Anterior cingulate cortex (tissue), 58 donors: ENCODE measurements at places on chromosomes 3 and 15.
A peak's percentile ranks its signal among the peaks of the same experiment; 100 is the strongest.

DNA sequence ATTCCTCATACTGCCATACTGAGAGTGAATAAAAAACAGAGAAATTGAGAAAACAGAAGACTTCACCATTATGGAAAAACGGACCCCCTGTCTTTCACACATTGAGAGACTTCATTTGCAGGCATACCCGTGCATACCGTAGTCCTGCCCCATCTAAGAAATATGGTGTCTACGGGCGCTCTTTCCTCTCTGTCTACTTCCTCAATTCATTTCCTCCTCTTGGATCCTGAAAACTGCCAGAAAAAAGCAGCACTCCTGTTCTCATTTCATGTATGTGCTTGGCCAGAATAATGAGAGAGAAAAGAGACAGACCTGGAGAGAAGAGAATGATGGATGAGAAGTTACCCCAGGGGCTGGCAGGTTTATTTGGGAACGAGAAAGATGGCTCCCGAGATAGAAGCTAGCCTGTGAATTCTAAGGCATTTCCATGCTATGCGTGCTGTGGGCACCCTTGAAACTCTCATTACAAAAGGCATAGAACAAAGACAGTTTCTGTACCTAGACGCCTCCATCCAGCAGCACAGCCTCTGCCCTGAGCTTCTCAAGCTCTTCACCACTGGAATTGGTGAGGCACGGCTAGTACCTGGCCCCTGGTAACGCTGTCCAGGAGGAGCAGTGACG, 62.5 kb upstream of the EPHB3 start:
- DNase-seq: no peak

DNA sequence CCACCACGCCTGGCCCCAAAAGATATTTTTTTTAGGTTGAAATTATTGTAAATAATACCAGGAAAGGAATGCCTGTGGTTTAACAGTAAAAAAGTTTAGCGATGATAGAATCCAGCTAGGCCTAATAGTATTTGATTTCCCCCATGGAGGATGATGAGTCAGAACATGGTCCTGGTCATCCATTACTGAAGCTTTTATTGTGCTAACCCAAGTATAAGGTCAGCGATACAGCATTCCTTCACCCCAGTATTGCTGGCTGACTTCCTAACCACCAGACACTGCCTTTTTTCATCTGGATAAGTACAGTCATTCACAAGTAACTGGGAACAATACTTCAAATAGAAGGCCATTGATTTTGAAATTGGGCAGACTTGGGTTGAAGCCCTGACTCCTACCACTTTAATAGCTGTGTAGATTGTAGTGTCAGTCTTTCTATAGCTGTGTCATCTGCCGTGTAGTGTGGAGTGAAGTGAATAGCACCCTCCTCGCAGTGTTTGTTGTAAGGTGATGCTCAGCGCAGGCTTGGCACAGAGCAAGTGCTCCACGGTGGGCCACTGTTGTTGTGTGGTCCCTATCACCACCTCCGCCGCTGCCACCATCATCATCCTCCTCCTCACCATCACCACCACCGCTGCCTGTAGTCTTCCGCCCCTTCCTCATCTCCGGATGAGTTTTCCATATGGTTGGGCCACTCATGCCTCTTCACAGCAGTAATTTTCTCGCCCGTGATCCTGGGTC, 436.0 kb upstream of the TPM1 start:
- DNase-seq: no peak

DNA sequence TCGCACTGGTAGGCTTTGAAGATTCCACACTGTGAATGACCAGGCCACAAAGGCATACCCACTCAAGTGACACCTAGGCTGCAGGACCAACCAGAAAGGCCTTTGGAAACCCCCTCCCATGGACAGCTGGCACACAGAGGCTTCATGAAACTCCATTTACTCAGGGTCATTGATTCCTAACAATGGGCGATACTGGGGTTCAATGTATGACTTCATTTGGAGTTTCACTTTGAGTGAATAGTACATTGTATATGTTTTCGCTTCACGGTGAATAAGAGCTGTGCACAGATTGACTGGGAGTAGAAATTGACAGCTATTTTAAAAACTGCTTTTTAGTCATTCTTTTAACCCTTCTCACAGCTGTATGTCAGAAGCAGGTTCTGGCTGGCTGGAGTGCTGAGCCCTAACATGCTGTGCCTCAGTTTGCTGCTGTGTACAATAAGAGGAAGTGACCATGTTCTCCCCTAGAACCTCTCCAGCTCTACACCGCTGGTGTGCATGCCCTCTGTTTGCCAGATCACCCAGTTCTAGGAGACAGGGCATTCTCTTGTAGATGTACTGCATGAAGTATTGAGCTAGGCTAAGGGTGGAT, 15.4 kb upstream of the CX3CR1 start:
- DNase-seq: no peak

- no peak for DNase-seq
Observed at GRCh38 chr3:117722856-117723255, 1013.3 kb downstream of the TUSC7 start.

DNA sequence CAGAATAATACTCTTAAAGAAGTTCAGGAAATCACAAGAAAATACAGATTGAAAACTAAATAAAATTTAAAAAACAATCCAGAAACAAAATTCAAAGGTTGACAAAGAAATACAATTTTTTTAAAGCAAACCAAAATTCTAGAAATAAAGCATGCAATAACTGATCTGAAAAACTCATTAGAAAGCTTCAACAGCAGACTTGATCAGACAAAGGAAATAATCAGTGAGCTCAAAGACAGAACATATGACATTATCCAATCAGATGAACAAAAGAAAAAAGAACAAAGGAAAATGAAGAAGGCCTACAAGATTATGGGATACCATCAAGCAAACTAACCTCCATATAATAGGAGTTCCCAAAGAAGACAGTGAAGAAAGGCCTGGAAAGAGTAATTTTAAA, 336.8 kb downstream of the RSL24D1 start:
- DNase-seq: no peak

- DNase-seq: no peak
Observed at GRCh38 chr3:58994746-58995330, 55.0 kb downstream of the CFAP20DC start.

DNA sequence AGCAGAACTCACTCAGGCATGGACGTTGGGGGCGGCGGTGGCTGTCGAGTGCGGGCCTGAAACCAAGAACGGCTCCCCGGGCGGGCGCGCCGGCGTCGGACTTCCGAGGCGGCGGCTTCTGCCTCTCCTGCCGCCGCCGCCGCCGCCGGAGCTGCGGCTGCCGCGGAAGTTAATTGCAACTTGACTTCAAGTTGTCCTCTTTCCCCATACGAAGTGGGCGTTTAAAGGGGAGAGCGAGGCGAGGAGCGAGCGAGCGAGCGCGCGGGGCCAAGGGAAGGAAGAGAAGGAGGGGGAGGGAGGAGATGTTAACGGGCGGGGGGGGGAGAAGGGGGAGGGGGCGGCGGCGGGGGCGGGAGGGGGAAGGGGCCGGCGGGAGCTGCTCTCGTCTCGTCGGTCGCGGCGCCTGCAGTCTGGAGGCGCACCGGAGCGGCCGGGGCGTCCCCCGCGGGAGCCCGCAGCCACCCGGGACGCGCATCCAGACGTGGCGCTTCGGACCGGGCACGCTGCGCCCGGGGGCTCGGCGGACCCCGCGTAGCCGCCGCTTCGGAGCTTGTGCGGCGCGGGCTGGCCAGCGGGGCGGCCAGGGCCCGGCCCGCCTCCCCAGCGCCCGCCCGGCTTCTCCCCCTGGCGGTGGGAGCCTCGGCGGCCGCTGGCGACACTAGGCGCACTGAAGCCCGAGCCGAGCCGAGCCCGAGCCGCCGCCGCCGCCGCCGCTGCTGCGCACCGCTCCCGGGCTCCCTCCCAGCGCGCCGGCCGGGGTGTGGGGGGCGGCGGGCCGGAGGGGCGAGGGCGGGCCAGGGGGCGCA, 19.7 kb upstream of the SATB1 start:
- DNase-seq: peak; percentile 58

GRCh38 chr3:71244826-71245488, 338.6 kb downstream of the FOXP1 start:
- no peak for DNase-seq

GRCh38 chr15:31866248-31866647, 164.1 kb upstream of the CHRNA7 start:
- no peak for DNase-seq

- no peak for DNase-seq
Observed at GRCh38 chr15:47516972-47517371, 200.3 kb upstream of the SEMA6D start.

- DNase-seq: no peak
Observed at GRCh38 chr15:91420689-91421088, 320.6 kb downstream of the SV2B start.

DNA sequence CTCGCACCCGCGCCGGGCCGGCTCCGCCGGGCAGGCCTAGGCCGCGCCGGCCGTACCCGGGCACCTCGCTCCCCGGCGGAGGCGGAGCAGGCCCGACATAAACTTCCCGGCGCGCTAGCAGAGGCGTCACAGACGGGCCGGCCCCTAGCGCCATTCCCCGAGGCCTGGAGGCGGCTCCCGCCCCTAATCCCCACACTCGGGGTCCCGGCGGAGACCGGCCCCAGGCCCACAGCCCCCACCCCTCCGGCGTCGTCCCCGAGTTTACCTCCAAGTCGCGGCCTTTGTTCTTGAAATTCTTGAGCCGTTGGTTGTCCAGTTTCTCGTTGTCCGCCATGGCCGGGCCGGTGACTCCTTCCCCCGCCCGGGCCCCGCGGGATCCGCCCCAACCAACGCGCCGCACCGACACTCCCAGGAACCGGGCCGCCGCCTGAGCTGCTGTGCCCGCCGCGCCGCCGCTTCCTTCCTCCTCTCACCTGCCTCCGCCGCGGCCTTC, 376 bp downstream of the KPNA4 start:
- peak; percentile 85 for DNase-seq

GRCh38 chr15:89400116-89400781, 65.6 kb upstream of the POLG start:
- no peak for DNase-seq

GRCh38 chr3:130640027-130640426, 106.6 kb downstream of the PIK3R4 start:
- no peak for DNase-seq

DNA sequence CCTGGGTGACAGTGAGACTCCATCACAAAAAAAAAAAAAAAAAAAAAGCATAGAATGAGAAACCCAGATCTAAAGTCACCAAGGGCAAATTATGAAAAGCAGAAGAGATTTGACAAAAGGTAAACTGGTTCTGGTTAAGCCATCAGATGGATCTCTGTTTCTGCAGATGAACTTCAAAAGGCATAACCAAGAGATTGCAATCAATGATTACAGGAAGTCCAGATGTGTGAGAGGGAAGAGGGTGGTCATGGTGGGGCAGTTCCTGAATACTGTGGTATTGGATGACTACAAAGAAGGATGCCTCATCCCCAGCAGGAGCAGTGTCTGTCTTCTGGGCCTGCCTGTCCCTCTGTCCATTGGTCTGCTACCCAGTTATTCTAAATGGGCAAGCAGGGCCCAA, 3.8 kb downstream of the P4HTM start:
- no peak for DNase-seq

DNA sequence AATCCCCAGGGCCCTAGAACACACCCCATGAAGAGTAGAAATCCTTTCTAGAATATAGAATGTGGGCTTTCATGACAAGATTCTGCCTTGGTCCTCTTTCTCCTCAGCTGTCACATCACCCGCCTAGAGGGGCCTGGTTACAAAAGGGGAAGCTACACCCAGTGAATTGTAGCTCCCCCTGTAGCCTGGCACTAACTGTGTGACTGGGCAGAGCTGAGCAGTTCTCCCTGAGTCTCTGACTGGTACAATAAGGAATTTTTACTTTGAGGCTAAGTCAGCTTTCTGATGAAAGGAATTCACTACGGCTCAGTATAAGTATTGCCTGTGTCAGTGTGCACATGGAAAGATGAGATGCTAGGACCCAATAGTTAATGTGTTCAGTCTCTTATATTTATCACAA, 28.7 kb upstream of the ZNF148 start:
- DNase-seq: no peak

DNA sequence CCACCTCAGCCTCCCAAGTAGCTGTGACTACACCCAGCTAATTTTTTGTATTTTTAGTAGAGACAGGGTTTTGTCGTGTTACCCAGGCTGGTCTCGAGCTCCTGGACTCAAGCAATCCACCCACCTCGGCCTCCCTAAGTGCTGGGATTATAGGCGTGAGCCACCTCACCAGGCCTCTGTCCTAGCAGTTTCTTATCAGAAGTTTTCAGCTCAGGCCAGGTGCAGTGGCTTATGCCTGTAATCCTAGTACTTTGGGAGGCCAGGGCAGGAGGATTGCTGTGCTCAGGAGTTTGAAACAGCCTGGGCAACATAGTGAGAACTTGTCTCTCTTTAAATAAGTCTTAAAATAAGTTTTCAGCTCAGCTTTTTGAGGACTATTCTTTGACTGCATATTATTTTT, 48.4 kb downstream of the SGO1 start:
- DNase-seq: no peak

DNA sequence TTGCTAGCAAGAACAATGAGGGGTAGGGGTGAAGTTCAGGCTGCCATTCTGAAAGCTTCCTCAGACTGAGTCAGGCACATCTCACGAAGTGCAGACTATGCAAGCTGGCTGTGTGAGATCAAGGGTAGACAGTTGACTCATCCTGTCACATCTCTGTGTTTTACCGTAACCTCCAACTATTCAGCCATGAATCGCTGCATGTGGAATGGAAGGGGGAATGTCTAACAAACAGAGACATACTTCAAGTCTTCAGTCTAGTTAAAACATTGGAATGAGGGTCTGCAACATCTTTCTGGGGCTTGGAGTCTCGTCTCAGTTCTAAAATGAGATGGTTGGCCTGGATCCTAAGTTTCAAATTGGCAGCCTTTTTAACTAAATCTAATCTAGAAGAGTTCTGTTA, 25.9 kb downstream of the AGTR1 start:
- DNase-seq: no peak

DNA sequence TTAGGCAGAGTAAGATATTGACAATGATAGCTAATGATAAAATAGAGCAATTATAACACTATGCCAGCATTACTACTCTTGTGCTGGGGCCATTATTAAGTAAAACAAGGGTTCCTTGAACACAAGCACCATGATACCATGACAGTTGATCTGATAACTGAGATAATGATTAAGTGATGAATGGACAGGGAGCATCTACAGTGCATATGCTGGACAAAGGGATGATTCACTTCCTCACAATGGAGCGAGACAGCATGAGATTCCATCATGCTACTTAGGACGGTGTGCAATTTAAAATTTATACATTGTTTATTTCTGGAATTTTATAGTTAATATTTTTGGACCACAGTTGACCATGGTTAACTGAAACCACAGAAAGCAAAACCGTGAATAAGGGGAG, 156.6 kb downstream of the FHIT start:
- DNase-seq: no peak
